ENCODE measurements at places on chromosomes 1 and 21.

- no peak overlapping the region for H3K4me3 ChIP-seq
- H3K27me3 ChIP-seq, result no peaks in the 10 kb centered on the region
- H3K36me3 ChIP-seq, result no peaks in the 10 kb centered on the region
Measured at GRCh38 chr1:77594366-77595112, 87.9 kb downstream of the ZZZ3 start.

DNA sequence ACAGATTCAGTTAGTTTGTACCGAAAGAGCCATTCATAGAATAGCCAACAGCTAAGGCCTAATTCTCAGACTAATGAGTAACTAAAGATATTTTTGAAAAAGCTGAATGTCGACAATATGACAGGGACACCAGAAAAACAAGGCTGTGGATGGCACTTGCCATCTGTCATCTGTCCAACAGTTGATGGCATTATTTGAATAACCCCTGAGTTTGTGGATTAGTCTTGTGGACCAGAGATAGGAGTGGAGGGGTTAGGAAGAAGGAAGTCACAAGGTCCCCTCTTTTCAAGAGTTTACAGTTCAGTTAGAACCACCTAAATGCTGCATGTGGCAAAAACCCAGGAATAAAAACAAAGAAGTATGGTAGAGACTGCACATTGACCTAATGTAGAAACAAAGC lies 356.5 kb upstream of the DUSP10 start:
- H3K27ac ChIP-seq, result no peak overlapping the region
- no peaks in the 10 kb centered on the region for H3K36me3 ChIP-seq
- H3K27me3 ChIP-seq, result no peaks in the 10 kb centered on the region
- H3K4me3 ChIP-seq, result no peak overlapping the region

GRCh38 chr1:112309499-112309898 lies 86.5 kb upstream of the CTTNBP2NL start:
- no peaks in the 10 kb centered on the region for H3K36me3 ChIP-seq
- H3K27ac ChIP-seq, result no peak overlapping the region
- H3K4me3 ChIP-seq, result no peak overlapping the region
- no peaks in the 10 kb centered on the region for H3K27me3 ChIP-seq
- H3K4me1 ChIP-seq, result no peaks in the 10 kb centered on the region

- no peak for DNase-seq
- no peak overlapping the region for H3K4me3 ChIP-seq
- no peaks in the 10 kb centered on the region for H3K4me1 ChIP-seq
- H3K36me3 ChIP-seq, result no peaks in the 10 kb centered on the region
Measured at GRCh38 chr1:53448241-53448841, 10.9 kb upstream of the DMRTB1 start.

DNA sequence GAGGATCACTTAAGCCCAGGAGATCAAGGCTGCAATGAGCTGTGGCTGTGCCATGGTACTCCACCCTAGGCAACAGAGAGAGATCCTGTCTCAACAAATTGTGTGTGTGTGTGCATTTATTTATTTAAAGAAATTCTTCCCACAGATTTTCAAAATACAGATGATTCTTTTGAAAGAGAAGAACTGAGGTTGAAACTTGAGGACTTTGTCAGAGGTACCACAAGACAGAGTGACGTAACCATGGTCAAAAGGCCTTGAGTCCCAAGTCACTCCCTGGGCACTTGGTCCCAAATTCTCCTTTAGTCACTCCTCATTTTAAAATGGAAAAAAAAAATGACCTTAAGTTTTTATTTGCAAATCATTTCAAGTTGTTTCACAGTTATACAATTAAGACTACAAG lies 57.4 kb downstream of the TIAM1 start:
- H3K27ac ChIP-seq, result no peak overlapping the region
- H3K36me3 ChIP-seq, result no peaks in the 10 kb centered on the region
- no peaks in the 10 kb centered on the region for H3K4me1 ChIP-seq
